ENCODE measurements at places on chromosomes 1 and 21.

- DNase-seq: no peak
These were observed 47.6 kb downstream of the PIK3R3 start for GRCh38 chr1:46084553-46085451.

DNA sequence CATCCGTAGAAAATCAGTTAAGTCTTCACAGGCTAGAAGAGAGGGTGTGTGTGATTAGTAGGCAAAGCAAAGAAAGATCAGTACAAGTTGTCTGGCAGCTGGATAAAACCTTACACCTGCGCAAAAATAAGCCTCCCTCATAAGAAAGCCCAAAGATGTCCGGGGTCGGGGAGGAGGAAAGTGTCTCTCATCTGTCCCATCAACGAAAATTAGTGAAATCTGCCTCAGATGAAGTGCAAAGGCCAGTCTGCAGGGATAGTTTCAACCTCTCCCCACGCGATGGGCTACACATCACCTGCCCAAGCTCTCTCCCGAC, 333.9 kb downstream of the SRGAP2C start:
- DNase-seq: no peak

DNA sequence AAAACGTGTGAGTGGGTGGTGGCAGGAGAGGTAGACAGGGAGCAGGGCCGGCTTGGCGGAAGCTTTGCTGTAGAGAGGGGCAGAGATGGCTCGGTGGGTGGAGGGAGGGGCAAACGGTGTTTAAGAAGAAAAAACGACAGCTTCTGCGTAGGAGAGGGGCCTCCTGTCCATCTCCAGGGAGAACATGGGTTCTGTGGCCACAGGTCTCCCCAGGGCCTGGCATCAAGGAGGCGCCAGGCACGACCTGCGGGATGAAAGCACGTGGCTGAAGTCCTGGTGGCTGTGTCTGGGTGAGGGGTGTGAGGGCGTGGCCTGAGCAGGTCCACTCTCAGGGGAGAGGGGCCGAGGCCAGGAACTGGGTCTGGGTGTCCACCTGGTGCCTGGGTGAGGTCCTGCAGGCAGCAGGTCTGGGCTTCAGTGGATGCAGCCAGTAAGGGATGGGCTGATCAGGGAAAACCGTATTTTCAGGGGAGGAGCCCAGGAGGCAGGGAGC, 940 bp upstream of the PRKCZ start:
- no peak for DNase-seq

DNA sequence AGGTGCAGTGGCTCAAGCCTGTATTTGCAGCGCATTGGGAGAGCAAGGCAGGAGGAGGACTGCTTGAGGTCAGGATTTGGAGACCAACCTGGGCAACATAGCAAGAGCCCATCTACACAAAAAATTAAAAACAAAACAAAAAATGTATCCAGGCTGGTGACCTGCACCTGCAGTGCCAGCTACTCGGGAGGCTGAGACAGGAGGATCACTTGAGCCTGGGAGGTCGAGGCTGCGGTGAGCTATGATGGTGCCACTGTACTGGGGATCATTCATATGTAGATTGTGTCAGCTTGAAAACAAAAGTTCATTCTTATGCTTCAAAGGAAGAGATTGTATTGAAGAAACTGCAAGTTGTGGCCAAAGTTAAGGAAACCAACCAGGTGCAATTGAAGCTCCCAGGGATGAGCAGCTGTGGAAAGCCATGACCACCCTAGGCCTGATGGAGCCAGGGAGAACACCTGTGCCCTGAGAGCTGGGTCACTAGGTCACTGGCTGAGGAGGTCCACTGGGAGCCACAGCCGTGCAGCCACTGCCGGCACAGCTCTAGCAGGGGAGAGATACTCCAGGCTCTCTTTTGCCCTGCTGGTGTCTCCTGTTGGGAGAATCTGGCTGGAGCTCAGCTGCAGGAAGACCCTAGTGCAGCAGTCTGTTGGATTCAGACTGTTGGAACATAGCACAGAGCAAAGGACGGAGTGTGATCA, 13.3 kb upstream of the BRWD1 start:
- DNase-seq: no peak

GRCh38 chr1:90715309-90715708, 1.8 kb downstream of the BARHL2 start:
- DNase-seq: no peak

- DNase-seq: no peak
These were observed 11.0 kb upstream of the PEAR1 start for GRCh38 chr1:156882543-156882942.

- DNase-seq: no peak
These were observed 165.0 kb downstream of the ETS2 start for GRCh38 chr21:38970765-38971164.
